D721Med (cell line): ENCODE measurements at places on chromosomes 12 and 14.

- no peak for DNase-seq
These were observed 311.6 kb upstream of the DIO3 start for GRCh38 chr14:101249676-101250036.

- no peak for DNase-seq
These were observed 45.5 kb downstream of the FGD4 start for GRCh38 chr12:32444895-32445294.

GRCh38 chr14:53515276-53515675, 362.2 kb upstream of the DDHD1 start:
- no peak for DNase-seq

GRCh38 chr14:56487090-56487667, 92.4 kb upstream of the TMEM260 start:
- DNase-seq, result no peak
